Breast epithelium (tissue), 4 donors: ENCODE measurements at places on chromosomes 6 and 20. TPM values are rescaled to one million over a fixed set of nuclear protein-coding genes. Genes with fewer than 3 reads are reported as not detected.

GRCh38 chr6:104799134-104799657 lies 60.5 kb downstream of the HACE1 start:
- DNase-seq: no peak
- H3K4me3 ChIP-seq: no peak overlapping the region
- no peak overlapping the region for H3K27ac ChIP-seq
- H3K4me1 ChIP-seq: no peaks in the 10 kb centered on the region
- no peaks in the 10 kb centered on the region for H3K36me3 ChIP-seq

- no peak overlapping the region for H3K4me3 ChIP-seq
- no peaks in the 10 kb centered on the region for H3K36me3 ChIP-seq
- no peak overlapping the region for H3K27ac ChIP-seq
- H3K27me3 ChIP-seq: no peaks in the 10 kb centered on the region
- no peak for DNase-seq
- H3K4me1 ChIP-seq: no peaks in the 10 kb centered on the region
These were observed 61.0 kb upstream of the ZMYND8 start for GRCh38 chr20:47417245-47418068.

DNA sequence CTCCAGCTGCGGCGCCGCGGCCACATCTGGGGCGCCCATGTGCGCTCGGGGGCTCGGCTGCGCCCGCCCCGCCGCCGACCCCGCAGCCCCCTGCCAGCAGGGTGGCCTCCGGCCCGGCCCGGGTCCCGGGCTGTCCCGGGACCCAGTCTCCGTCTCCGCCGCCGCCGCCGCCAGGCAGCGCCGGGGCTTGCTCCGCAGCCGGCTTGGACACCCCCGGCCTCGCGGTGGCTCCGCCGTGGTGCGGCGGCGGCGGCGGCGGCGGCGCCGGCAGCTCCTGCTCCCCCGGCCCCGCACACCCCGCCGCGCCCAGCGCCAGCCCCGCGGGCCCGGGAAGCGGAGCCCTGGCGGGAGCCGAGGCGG lies 219 bp downstream of the ISM1 start:
- H3K27me3 ChIP-seq: peaks cover 16% of the 10 kb centered on the region
- peak overlapping the region; percentile 66 for H3K4me3 ChIP-seq
- H3K36me3 ChIP-seq: no peaks in the 10 kb centered on the region
- DNase-seq: no peak

DNA sequence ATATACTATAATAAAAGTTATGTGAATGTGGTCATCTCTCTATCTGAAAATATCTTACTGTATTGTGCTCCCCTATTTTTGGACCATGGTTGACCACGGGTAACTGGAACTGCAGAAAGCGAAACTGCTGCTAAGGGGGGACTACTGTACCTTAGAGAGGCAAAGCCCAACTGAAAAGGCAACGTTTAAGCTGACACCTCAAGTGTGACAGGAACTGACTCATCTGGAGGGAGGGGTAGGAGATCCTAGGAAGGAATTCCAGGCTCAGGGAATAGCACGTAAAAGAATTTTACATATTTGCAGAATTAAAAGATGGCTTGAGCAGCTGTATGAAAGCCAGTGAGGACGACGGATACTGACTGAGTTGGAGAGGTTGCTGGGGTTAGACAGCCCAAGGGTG lies 34.8 kb downstream of the ELOVL2 start:
- no peaks in the 10 kb centered on the region for H3K36me3 ChIP-seq
- DNase-seq: no peak
- no peaks in the 10 kb centered on the region for H3K4me1 ChIP-seq

DNA sequence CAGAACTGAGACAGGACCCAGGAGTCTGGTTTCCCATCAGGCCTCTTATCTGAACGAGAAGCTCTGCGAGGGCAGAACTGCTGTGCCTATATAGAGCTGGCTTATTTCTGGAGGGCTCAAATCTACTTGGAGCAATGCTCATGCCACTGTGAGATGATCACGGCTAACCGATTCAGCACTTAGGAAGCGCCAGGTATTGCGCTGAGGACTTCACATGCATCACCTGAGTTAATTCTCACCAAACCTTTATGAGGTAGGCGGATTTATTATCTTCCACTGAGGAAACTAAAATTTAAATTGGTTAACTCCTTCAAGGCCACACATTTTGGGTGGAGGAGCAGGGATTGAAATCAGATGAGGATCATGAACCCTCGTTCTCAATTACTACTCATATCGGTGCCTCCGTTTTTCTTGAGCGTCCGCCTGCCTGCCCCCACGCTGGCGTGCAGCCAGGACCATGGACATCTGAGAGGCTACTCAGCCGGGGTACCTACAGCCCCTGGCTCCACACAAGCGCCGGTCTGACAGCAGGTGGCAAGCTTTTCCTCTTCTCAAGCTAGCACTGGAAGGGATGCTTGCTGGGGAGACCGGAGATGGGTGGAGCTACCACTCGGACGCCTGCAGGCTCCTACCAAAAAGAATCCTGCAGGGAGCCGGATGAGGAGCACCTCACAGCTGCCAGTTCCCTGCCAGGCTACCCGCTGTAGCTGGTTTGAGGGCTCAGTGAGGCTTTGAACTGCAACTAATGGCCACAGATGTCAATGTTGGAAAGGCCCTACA lies 1.0 kb upstream of the PCIF1 start:
- peak overlapping the region; percentile 100 for H3K27ac ChIP-seq
- H3K27me3 ChIP-seq: no peaks in the 10 kb centered on the region
- no peaks in the 10 kb centered on the region for H3K4me1 ChIP-seq

DNA sequence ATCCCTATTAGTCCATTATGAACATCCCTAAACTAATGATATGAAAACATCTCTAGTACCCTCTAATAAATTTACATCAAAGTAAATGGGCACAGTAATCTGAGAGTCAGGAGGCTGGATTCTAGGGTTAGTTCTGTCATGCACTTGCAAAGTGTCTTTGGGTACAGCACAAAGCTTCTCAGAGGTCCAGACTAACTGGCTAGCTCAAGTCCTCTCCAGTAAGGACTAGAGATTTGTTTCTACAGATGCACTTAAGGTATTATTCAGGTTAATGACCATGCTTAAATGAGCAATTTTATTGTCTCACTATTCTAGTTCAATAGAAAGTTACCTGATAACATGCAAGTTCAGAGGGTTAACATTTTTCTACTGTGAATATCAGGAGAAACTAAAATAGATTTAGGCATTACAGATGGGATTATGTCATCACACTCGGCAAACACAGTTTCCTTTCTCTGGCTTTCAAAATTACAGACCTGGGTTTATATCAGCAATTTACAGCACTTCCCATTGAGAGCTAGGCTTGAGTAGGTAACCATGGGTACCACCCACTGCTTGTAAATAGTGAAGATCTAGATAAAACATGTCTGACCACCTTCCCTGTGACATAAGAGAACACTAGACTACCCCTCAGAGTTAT lies 402.9 kb upstream of the RUNX2 start:
- H3K27ac ChIP-seq: no peak overlapping the region
- no peaks in the 10 kb centered on the region for H3K36me3 ChIP-seq
- H3K4me3 ChIP-seq: no peak overlapping the region
- DNase-seq: no peak

SLC22A7 gene
- not detected for total RNA-seq
